ENCODE measurements at places on chromosomes 12 and 14.
A peak's percentile ranks its signal among the peaks of the same experiment; 100 is the strongest.

DNA sequence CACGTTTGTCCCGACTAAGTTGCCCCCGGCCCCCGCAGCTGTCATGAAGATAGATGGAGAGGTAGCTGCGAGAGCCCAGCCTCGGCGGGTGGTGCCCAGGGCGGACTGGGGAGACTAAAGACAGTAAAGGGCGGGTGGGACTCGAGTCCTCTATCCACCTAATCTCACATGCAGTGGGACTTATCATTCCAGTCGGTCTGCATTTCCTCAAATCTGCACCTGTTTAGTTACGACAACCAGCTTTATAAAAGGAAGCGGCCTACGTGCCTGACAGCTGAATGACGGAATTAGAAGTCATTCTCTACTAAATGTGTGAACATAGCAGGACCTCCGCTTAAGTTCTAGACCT is 109.8 kb upstream of the EGLN3 start:
- H3K4me3 ChIP-seq, result peak overlapping the region; percentile 37
- H3K27ac ChIP-seq, result peak overlapping the region; percentile 74
- H3K4me1 ChIP-seq, result peaks cover 8% of the 10 kb centered on the region
- no peaks in the 10 kb centered on the region for H3K36me3 ChIP-seq

- no peak overlapping the region for H3K4me3 ChIP-seq
- H3K27me3 ChIP-seq, result no peaks in the 10 kb centered on the region
- H3K27ac ChIP-seq, result no peak overlapping the region
- DNase-seq, result no peak
Measured at GRCh38 chr12:105220929-105221290, 15.1 kb downstream of the APPL2 start.

- no peak for DNase-seq
- H3K4me3 ChIP-seq, result no peak overlapping the region
- no peaks in the 10 kb centered on the region for H3K36me3 ChIP-seq
- H3K4me1 ChIP-seq, result no peaks in the 10 kb centered on the region
- no peaks in the 10 kb centered on the region for H3K27me3 ChIP-seq
- H3K27ac ChIP-seq, result no peak overlapping the region
Measured at GRCh38 chr14:43671716-43672485, 835.2 kb downstream of the FSCB start.

DNA sequence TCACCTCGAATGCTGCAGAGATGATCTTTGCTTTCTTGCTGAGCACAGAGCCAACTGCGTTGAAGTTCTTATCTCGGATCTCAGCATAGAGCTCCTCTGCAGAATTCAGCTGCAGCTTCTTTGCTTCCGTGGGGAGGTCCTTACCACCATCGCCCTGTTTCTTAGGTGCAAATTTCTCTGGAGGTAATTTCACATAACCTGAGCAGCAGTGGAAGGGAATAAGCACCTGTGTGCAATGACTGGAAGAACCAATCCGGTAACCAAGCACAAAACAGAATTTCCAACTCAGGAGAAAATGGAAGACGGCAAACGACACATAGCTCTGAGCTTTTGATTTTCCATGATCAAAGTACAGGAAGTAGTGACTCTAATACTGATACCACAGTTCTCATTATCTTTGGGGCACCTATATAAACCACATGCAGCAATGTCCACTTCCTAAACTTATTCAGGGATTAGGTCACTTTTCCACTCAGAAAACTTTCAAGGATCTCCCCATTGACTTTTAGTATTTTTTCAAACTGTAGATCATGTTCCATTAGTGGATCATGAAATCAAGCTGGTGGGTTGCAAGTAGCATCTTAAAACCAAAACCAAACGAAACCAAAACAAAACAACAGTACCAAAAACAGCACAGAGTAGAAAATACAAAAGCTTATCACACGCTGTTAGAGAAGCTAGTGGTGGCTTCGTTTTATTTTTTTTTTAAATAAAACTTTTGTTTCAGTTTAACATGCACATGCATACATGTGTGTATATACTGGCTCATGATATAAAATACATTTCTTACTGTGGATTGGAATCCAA is 18.9 kb upstream of the DIABLO start:
- no peaks in the 10 kb centered on the region for H3K4me1 ChIP-seq
- H3K4me3 ChIP-seq, result no peak overlapping the region
- H3K27ac ChIP-seq, result no peak overlapping the region
- H3K27me3 ChIP-seq, result no peaks in the 10 kb centered on the region
- H3K36me3 ChIP-seq, result peaks cover 12% of the 10 kb centered on the region

- DNase-seq, result peak; percentile 66
- peak overlapping the region; percentile 38 for H3K27ac ChIP-seq
- H3K27me3 ChIP-seq, result no peaks in the 10 kb centered on the region
- H3K36me3 ChIP-seq, result no peaks in the 10 kb centered on the region
- no peak overlapping the region for H3K4me3 ChIP-seq
Measured at GRCh38 chr14:30957813-30958370, 67.6 kb upstream of the AP4S1 start.

DNA sequence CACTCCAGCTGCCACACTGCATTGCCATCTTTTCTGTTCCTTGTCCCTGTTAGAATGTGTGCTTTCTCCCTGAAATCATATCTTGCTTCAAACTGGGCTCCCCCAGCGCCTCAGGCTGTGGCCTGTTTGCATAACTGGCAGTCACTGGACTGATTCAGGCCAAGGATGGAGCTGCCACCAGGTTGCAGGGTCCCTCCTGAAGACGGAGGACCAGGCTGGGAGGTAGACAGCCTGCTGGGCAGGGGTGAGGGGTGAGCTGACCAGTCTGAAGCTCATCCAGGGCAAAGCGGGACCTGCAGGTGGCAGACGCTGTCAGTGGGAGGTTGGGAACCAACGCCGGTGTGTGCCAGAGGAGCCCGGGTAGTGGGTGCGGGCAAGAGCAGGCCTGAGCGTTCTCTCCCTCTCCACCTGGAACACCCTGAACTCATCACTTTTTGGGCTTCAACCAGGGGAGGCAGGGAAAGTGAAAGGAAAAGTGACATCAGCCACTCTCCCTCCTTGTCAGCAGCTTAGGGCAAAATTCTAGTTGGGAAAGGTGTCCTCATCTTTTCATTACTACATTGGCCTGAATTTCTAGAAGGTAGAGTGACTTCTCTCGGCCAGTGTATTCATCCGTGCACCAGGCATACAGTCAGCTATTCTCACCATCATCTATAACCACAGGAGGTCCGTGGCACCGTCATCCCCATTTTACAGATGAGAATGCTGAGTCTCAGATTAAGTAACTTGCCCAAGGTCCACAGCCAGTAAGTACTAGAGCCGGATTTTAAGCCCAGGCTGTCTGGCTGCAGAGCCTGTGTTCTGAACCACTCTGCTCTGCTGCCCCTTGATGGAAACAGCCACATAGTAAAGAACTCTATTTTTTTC is 219.1 kb downstream of the SLC41A2 start:
- no peaks in the 10 kb centered on the region for H3K36me3 ChIP-seq
- no peak overlapping the region for H3K27ac ChIP-seq
- no peak overlapping the region for H3K4me3 ChIP-seq
- H3K27me3 ChIP-seq, result no peaks in the 10 kb centered on the region
- DNase-seq, result no peak

DNA sequence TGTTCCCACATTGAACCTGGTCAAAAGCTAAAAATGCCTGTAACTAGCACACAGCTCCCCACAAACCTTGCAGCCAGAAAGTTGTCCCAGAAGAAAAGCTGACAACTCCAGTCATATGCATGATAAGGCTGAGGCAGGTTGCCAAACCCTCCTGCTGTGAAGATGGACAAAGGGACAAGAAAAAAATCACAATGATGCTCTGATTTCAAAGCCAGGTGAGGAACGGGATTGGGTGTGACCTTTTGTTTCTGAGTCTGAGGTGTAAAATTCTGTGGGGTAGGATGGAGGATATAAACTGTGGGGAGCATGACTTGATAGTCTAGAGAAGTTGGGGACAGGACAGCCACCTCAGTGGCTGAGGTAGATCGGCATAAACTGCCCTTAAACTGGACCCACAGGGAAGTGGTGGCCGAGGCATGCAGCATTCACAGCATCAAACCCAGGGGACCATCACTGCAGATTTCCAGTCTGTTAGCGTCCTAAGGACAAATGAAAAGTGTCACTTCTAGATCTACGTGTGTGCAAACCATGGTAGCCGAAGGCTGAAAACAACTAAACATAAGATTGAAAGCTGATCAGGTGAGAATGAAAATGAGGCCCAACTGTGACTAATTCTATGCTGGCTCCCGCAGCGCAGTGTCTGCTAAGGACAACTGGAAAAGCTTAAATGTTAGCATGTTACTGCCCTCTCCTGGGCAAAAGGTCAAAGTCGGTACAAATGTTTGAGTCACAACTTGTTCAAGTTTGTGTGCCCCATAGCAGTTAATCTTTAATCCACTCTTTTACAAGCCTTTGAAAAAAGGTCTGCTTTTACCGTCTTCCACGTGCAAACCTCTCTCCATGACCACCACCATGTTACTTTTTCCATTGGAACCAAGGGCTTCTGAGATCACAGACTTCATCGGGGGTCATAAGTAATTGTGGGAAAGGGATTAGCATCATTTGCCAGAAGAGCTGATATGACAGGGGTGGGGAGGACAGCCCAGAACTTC is 39.8 kb downstream of the GRIN2B start:
- no peaks in the 10 kb centered on the region for H3K27me3 ChIP-seq
- H3K4me1 ChIP-seq, result peaks cover 25% of the 10 kb centered on the region
- H3K4me3 ChIP-seq, result no peak overlapping the region
- peak overlapping the region; percentile 59 for H3K27ac ChIP-seq
- DNase-seq, result peak; percentile 91
- no peaks in the 10 kb centered on the region for H3K36me3 ChIP-seq

GRCh38 chr14:29953501-29953900 is 25.9 kb upstream of the PRKD1 start:
- H3K36me3 ChIP-seq, result no peaks in the 10 kb centered on the region
- DNase-seq, result no peak
- no peaks in the 10 kb centered on the region for H3K4me1 ChIP-seq
- H3K4me3 ChIP-seq, result no peak overlapping the region
- H3K27me3 ChIP-seq, result no peaks in the 10 kb centered on the region

- no peaks in the 10 kb centered on the region for H3K36me3 ChIP-seq
- H3K4me3 ChIP-seq, result no peak overlapping the region
- no peak for DNase-seq
- no peaks in the 10 kb centered on the region for H3K27me3 ChIP-seq
Measured at GRCh38 chr14:49164074-49164473, 422.1 kb downstream of the RPS29 start.

Measured in body of pancreas (tissue), 4 donors.